ENCODE measurements at places on chromosomes 6 and 20. TPM values are rescaled to one million over a fixed set of nuclear protein-coding genes. Genes with fewer than 3 reads are reported as not detected.

GUCA1A gene
- total RNA-seq, result not detected

- peak; percentile 65 for DNase-seq
Observed at GRCh38 chr6:161406646-161407045, 132.8 kb upstream of the AGPAT4 start.

GRCh38 chr6:72288592-72288991, 333.3 kb upstream of the KCNQ5 start:
- no peak for DNase-seq

GRM1 gene
- not detected for total RNA-seq

GRCh38 chr6:99369533-99369932, 20.1 kb upstream of the FAXC start:
- no peak for DNase-seq

DNA sequence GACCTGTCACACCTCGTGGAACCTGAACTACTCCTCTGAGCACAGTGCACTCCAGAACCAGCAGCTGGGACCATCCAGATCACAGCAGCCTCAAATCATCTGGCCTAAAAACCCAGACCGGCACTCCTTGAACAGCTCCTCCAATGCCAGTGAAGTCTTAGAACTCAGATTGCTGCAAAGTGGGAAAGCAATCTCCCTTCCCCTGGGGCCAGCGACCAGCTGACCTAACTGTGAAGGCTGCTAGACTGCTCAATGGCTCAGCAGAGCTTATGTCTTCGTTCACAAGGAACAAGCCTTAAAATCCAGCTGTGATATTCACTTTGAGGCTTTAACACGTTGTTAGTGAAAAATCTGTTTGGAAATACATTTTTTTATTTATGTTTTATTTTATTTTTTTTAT, 243.2 kb downstream of the ANKRD60 start:
- no peak for DNase-seq

DNA sequence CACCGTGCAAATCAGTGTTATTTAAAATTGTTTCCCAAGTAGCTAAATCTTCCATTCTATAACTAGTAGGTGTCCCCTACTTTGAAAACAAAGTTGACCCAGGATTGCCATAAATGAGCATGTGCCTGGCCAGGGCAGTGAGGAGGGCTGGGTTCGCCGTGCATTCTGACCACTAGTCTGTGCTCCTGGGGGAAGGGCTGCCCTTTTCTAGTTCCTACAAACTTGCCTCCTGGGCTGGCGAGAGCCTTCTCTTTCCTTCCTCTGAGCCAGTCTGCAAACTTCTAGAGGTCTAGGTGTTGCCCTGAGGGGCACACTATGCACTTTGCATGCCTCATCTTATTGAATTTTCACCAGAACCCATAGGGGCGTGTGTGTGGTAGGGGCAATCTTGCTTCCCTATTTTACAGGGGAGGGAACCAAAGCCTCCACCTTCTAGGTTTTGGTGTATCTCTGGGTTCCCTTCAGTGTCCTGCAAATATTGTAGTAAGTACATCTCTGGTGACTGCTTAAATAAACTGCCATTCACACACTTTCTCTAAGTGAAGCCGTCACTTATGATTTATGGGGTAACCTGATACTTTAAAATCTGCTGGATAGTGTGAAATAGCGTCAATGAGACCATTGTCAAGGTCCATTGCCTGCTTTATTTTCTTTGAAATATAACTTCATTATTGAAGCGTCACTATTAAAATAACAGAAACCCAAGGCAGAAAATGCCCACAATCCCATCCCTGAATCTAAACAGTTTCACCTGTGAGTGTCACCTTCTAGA, 42.2 kb downstream of the CDH26 start:
- DNase-seq, result no peak

HLA-DPA1 gene
- total RNA-seq, result 0.34 TPM

LSM14B gene
- total RNA-seq, result 45.6 TPM

GRCh38 chr20:478949-479429, 16.7 kb upstream of the TBC1D20 start:
- peak; percentile 70 for DNase-seq

DNA sequence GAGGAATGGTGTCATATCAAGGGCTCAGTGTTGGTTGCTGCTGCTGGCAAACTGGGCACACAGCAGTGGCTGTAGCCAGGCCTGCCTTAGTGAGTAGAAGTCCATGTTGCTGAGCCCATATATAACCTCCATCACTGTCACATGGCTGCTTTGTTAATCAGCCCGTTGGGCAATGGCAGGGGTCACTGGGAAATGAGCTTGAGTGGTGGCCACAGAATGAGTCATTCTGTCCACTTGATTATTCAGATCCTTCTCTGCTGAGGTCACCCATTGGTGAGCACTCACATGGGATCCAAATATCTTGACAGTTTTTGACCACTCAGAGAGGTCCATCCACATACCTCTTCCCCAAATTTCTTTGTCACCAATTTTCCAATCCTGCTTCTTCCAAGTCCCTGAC, 898.9 kb upstream of the EYS start:
- peak; percentile 47 for DNase-seq

GRCh38 chr6:122956376-122956775, 39.7 kb upstream of the CLVS2 start:
- no peak for DNase-seq

DNA sequence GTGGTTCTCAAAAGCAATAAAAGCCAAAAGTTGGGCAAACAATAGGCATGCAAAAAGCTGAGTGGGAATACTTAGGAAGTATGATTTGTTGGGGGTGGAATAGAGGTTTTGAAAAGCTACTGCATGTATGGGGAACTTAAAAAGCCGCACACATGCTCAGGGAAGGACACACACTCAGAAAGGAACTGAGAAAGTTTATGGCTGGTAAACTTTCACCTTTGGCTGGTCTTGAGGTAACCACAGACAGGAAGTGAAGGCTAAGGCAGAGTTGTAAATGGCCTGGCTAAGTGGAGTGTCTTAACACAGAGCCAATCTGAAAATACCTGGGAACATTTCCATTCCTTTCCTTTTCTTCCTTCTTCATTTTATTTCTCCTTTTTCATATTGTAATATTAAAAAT, 134.5 kb upstream of the EXOC2 start:
- no peak for DNase-seq

GRCh38 chr20:51397137-51397536, 145.4 kb downstream of the NFATC2 start:
- no peak for DNase-seq

DEFB124 gene
- total RNA-seq, result not detected

DNA sequence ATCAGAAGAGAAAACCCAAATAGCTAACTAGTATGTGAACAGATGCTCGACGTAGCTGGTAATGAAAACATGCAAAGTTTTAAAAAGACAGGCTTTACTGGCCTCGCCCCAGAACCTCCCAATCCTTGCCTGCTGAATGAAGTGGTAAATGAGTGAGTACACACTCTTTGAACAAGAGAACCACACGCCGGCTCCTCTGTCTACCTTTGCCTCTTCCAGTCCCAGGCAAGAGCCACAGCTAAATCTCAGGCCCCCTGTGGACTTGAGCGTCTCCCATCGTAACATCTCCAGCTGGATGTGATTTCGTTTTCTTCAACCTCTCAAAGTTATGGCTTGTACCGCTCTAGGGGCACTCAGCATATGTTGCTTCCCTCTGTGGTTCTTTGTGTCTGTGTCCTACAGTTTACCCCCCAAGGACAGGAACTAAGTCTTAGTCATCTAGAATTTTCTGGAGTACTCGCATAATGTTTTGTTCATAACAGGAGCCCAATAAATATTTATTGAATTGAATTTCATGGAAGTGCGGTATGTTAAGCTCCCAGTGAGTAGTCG, 153.2 kb upstream of the TAB2 start:
- DNase-seq, result no peak

DNA sequence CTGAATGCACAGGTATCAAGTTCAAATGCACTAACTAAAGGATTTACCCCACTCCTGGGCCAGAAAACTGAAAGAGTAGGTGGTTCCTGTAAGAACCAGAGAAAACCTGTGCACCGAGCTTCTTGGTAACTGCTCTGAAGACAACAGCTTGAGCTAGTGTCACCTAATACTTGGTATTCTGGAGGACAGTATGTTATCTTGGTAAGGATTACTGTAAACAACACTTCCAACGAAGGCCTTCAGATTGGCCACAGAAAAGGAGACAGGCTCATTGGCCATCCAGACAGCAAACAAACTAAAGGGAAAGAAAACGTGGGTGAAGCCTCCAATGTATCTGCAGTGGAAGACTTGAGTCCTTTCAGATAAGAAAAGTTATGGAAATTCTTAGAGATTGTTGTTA, 61.5 kb downstream of the GMPR start:
- no peak for DNase-seq

GRCh38 chr6:7073821-7074525, 33.8 kb upstream of the RREB1 start:
- no peak for DNase-seq

NXT1 gene
- 102 TPM for total RNA-seq

DNA sequence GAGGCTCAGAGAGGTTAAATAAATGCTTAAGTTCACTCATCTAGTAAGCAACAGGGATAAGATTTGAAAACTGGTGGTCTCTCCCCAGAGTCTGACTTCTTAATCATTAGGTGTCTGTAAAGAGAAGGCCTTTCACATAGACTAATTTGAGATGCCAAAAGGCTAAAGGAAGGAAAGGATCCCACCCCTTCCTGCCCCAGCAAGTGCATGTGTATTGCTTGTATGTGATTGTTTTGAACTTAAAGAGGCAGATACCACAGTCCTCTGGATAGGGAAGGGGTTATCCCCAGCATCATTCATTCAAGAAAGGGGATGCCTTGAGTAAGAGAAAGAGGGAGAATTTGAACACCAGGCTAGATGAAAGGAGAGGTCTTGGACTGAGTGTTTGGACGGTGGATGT, 192.0 kb downstream of the OGFRL1 start:
- no peak for DNase-seq

LAMA5 gene
- 63.8 TPM for total RNA-seq

COL21A1 gene
- total RNA-seq, result not detected

SAMD10 gene
- 0.77 TPM for total RNA-seq

- no peak for DNase-seq
Observed at GRCh38 chr6:147724454-147724853, 216.0 kb downstream of the SAMD5 start.

GRCh38 chr20:23390091-23390774, 28.3 kb downstream of the GZF1 start:
- DNase-seq, result no peak

GRCh38 chr6:93307505-93308409, 111.6 kb downstream of the EPHA7 start:
- no peak for DNase-seq

GJA1 gene
- total RNA-seq, result 59.4 TPM

- DNase-seq, result no peak
Observed at GRCh38 chr6:50864601-50865000, 45.9 kb downstream of the TFAP2B start.

ACSS2 gene
- 40.1 TPM for total RNA-seq

DNA sequence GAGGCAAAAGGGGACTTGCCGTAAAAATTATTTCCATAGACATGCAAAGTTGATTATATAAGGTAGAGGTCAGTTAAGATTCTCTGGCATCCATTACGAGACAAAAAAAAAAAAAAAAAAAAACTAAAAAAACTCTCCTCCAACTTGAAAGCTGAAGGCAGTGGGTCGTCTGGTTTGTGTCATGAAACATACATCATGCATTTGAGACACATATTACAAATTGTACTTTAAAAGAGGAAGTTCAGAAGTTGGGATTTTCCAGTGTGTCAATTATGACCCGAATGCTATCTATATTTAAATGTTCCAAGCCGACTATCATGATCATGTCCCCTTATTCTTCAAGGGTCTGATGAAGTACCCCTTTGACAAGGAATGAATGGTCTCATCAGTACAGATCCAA, 125.1 kb downstream of the ZNF217 start:
- DNase-seq, result no peak

DNA sequence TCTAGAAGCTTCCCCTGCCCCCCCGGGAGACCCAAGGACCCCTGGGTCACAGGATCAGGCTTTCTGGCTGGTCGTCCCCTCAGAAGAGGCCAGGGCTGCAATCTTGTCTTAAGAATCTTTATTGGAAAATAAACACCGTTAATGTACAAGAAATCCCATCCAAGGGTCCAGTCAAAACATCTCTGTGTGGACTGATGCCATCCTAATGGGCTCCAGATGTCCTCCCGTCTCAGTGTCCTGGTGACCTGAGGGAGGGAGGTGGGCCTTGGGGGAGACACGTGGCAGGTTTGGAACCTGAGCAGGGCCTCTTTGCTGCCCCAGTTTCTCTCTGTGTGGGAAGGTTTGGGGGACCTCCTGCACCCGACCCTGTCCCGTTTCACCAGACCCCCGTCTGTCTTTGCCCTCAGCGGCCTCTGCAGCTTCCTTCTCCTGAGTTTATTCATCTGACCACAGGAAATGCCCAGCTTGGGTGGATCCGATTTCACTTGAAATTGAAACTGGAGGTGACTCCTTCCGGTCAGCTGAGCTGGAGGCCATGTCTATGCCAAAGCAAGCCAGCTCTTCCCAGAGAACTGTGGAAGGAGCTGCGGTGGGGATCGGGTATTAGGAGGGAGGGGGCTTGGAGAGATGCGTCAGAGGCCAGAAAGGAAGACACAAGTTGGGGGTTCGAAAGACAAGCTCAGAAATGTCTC, 75.1 kb downstream of the SLC2A10 start:
- DNase-seq, result peak; percentile 53

- DNase-seq, result no peak
Observed at GRCh38 chr6:105504706-105505105, 101.8 kb upstream of the PREP start.

- no peak for DNase-seq
Observed at GRCh38 chr6:160070831-160071230, 50.8 kb upstream of the SLC22A1 start.

- DNase-seq, result no peak
Observed at GRCh38 chr6:77656999-77657764, 4.3 kb downstream of the MEI4 start.

TMEM14A gene
- total RNA-seq, result 108 TPM

MAP7 gene
- 1.0 TPM for total RNA-seq

DNA sequence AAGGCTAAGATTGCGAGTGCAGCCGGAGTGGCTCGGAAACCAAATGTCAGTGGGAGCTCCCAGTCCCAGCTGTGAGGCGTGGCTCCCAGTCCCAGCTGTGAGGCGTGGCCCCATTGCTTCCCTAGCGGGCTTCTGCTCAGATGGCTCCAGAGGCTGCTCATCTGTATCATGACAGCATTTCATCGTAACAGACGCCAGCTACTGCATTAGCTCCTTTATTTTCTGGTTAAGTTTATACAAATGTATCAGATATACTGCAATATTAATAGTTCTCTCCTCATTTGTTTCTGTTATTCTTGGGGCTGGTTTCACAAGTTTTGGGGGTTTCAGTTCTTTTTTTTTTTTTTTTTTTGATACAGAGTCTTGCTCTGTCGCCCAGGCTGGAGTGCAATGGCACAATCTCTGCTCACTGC, 34.7 kb upstream of the TBXT start:
- no peak for DNase-seq

- no peak for DNase-seq
Observed at GRCh38 chr6:131082335-131082734, 19.3 kb upstream of the EPB41L2 start.

DNA sequence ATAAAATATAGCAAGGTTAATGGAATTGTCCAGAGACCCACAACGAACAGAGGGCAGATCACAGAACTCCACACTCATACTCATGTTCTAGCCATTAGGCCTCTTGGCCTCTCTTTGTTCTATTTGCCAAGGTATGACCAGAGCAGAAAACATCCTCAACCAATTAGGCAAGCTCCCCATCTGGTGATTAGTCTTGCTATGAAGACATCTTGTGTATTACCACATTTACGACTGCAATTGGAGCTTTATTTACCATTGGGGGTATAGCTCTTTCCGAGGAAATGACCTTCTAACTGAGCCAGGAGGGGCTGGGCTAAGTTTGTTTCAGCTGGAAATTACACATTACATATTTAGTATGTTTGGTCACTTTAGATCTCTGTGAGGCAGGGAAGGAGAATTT, 593.9 kb downstream of the CD109 start:
- no peak for DNase-seq
